ENCODE measurements at places on chromosomes 16 and 17. TPM values are rescaled to one million over a fixed set of nuclear protein-coding genes. Genes with fewer than 3 reads are reported as not detected.
A peak's percentile ranks its signal among the peaks of the same experiment; 100 is the strongest.

DNA sequence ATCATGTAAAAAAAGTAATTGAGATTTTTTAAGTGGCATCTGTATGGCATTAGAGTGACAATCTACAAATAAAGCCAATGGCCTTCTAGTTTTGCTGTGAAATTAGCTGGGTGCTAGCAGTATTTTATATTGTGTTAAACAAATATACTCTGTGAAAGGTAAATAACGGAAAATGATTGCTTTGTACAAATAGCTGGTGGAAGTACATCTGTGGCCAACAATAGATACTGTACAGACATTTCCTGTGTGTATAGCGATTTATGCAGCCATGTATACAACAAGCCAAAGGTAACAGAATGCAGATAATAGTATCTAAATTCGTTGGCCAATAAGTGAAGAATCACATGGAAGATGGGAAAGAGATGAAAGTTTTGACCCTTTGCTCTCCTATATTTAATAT, 26.6 kb downstream of the IQCK start:
- peak; percentile 78 for DNase-seq

DNA sequence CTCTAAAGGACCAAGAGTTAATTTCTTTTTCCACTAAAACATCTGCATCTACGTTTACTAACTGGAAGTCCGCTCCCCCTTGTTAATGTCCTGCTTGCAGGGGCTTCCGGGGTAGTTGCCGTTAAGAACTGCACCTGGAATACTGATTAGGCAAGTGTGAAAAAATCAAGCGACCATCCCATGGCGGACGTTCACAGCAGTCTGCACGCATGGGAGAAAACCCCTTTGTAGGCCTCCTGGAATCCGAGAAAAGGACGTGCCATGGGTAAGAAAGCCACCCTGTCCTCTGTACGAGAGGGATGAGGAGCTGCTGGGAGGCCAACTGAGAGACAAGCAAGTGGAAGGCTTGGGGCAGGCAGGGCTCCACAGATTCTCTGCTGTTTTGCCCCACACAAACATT, 14.9 kb downstream of the SNN start:
- DNase-seq = no peak

- no peak for DNase-seq
These were observed 706 bp downstream of the TEN1 start for GRCh38 chr17:75979705-75980187.

DNA sequence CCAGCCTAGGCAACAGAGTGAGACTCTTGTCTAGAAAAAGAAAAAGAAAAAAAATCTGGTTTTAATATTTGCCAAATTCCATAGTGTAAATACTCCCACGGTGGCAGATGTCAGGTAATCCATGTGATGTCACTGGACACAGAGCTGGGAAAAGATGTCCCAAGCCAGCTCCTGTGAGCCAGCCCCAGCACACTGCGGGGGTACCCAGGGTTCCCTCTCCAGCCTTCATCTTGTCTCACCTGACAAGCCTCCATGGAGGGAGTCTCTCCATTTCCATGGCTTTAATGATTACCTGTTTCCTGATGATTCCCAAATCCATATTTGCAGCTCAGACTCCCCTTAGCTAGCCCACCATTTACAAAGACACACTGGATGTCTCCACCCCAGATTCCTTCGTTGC, 4.6 kb downstream of the CD300LB start:
- no peak for DNase-seq

DNA sequence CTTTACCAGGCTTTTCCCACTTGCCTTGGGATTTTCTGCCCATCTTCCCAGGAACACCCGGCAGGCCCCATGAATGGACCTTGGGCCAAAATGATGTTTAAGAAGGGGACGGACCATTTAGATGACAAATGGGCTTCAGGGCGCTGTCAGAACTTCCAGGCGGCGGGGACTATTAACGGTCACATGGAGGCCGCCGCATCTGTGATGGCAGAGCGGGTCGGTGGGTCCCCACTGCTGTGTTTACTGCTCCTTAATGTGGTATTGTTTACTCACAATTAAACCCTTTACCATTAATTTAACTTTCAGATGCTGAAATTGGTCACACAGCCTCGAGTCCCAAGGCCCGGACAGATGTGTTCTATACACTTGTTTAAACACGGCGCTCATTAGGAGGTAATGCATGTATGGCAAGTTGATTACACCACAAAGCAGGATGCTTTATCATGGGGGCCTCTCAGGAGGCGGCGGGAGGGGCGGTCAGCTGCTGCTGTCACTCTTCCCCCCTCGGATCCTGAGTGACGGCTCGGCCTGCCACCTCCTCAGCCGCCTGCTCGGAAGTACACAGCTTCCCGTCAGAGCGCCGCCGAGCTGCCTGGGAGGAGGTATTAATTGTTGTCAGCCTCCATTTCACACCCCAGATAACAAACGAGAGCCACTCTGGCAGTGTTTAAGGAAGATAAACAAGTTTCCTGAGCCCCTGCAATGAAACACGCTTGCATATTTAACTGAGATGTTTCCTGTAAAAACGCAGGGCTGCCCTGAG, 83.9 kb upstream of the IRX3 start:
- DNase-seq = no peak

GRCh38 chr17:40112718-40113109, 9.1 kb upstream of the MSL1 start:
- DNase-seq = no peak

GRCh38 chr17:41060052-41060604, at the start of gene KRTAP2-3:
KRTAP2-3 (minus strand) TSS chr17:41060114; CDS start chr17:41060050, 64 bp downstream.
- DNase-seq = peak; percentile 36

GRCh38 chr16:57526498-57526897, 9.9 kb downstream of the CCDC102A start:
- no peak for DNase-seq

DNA sequence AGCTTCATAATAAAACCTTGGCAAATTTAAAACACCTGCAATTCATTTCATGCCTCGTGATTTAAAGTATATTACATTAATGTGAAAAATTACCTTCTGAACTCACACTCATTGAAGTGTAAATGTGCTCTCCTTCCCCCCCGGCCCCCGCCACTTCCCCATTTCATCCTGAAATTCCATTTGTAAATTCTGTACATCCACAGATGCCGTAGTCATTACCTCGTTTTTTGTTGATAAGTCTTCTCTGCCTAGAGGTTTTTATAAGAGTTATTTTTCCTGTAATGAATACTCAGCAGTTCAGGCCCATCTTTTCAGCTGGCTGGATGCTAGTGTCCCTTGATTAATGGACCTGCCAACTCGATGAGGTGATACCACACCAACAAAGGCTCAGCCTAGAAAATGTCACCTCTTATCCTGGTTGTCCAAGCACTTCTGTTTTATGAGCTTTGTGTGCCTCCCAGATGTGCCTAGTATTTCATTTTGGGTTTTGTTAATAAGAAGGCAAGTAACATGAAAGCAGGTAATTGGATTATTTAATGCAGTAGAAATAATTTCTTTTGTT, 64.8 kb upstream of the KIFC3 start:
- DNase-seq = no peak

GRCh38 chr16:58709333-58709732, 24.8 kb upstream of the SLC38A7 start:
- DNase-seq = no peak

DNA sequence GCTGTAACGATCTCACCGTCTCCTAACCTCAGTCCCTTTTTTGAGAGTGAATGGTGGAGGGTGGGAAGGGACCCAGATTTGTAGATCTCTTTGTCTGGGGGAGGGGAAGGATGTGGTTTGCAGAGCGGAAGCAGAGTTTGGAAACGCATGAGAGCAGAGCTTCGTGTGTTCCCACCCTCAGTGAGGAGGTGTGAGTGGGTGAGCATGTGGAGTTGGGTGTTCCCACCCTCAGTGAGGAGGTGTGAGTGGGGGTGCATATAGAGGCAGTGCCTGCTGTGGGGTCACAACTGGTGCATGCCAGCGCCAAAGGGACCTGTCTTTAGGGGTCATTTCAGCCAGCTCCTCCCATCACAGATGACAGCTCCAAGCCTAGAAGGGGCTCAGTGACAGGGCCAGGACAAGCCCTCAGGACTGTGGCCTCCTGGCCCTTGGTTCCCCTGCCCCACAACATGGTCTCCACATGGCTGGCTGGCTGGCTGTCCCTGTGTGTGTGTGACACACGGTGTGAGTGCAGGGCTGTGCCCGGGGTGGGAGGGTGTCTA, 1.8 kb upstream of the CISD3 start:
- no peak for DNase-seq

DNA sequence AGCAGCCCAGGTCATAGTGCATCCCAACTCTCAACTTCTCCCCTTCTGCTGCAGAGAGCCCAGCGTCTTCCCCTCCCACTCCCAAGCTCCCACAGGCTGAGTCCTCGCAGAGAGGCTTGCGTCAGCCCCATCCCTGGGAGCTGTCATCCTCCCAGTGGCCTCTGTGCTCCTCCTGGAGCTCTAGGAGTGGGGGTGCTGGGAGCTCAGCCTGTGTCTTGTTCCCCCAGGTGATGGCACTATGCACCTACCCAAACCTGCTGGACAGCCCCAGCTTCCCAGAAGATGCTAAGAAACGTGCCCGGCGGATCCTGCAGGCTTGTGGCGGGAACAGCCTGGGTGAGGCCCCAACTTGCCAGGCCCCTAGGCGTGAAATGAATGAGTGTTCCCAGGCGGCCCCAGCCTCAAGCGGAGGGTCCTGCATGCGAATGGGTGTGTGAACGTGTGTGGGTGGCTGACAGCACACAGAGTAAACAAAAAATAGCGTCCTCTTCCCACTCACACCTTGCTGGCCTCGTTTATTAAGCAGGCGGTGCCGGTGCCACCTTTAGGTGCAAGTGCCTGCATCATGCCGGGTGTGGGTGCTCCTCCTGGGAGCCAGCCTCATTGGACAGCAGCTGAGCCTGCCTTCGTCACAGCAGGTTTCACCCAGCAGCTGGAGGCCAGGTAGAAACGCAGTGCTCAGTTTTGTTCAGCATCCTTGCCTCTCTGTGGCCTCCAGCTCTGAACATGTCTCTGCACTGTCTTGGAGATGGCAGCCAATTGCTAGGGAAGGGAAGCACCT, 16.5 kb downstream of the GPT2 start:
- DNase-seq = no peak

DNA sequence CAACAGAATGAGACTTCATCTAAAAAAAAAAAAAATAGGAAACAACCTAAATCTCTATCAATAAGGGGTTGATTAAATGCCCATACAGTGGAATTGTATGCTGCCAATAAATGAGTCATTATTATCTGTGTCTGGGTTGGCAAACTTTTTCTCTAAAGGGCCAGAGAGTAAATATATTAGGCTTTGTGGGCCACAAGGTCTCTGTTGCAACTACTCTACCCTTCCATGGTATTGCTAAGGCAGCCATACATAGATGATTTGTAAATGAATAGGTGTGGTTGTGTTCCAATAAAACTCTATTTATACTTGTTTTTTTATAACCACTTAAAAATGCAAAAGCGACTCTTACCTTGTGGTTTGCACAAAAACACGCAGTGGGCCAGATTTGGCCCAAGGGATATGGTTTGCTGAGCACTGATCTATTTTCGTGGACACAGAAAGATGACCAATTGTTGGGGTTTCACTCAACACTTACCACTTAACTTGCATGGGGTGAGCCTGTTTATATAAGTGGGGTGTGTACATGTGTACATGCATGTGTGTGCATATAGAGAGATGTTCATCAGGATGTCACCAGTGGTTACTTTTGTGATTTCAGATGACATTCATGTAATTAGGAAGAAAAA, 12.4 kb upstream of the IL4R start:
- no peak for DNase-seq

DNA sequence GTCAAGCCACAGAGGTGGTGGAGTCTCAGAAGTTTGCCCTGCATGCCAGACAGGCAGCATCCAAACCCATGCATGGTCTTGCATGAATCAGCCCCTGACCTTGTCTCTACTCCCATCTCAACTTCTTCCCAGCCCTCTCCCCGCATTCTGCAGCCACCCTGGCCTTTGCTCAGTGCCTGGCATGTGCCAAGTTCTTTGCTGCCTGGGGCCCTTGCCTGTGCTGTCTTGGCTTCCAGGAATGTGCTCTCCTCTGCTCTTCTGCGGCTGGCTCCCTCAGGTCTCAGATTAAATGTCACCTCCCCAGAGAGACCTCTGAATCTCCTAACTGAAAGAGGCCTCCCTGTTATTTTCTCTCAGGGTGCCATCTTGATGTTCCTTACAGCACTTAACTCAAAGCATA, 17.6 kb downstream of the DRC3 start:
- DNase-seq = no peak

- no peak for DNase-seq
These were observed 1.2 kb upstream of the KRT32 start for GRCh38 chr17:41468346-41468745.

DNA sequence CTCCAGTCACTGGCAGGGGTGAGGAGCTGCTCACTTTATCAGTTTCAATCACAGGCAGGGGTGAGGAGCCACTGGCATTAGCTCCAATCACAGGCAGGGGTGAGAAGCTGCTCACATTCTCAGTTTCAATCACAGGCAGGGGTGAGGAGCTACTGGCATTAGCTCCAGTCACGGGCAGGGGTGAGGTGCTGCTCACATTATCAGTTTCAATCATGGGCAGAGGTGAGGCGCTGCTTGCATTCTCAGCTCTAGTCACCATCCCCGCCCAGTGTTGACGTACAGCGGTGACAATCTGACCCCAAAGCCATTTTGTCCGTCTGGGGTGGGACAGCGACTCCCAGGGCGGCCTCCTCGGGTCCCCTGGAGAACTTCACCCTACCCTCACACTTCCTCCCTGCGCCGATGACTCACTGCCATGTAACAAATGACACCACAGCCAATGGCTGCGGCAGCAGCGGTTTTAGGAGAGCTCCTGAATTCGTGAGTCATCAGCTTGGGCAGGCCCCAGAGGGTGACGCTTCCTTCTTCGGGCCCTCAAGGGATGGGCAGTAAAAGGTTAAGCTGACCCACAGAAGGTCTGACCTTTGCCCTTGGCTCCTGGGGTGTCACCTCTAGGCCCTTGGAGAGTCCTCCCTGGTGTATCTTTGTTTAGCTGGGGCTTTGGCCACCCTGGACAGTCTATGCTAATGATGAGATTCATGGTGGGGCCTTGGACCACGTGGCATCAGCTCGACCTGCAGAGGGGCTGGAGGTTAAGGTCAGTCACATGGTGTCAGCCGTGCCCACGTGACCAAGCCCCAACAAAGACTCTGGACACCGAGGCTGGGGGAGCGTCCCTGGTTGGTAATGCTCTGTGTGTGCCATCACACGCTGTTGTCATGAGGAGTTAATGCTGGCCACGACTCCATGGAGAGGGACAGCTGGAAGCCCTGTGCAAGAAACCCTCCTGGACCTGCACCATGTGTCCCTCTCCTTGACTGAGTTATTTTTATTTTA, 171.7 kb downstream of the C16orf95 start:
- no peak for DNase-seq

GRCh38 chr17:2002767-2003329, 22.3 kb downstream of the RTN4RL1 start:
- no peak for DNase-seq

- DNase-seq = no peak
These were observed 451.8 kb upstream of the CCL2 start for GRCh38 chr17:33803199-33803685.

SAMD14 gene
- total RNA-seq = 0.07 TPM

KATNIP gene
- total RNA-seq = 12.0 TPM

CACNG3 gene
- not detected for total RNA-seq

UMOD gene
- total RNA-seq = not detected

KRT32 gene
- total RNA-seq = not detected

FOXJ1 gene
- total RNA-seq = 1.4 TPM

RPUSD1 gene
- 26.2 TPM for total RNA-seq

ASGR1 gene
- 156 TPM for total RNA-seq
